HT-29 (cell line): ENCODE measurements at places on chromosomes 16 and 17. TPM values are rescaled to one million over a fixed set of nuclear protein-coding genes. Genes with fewer than 3 reads are reported as not detected.

DNA sequence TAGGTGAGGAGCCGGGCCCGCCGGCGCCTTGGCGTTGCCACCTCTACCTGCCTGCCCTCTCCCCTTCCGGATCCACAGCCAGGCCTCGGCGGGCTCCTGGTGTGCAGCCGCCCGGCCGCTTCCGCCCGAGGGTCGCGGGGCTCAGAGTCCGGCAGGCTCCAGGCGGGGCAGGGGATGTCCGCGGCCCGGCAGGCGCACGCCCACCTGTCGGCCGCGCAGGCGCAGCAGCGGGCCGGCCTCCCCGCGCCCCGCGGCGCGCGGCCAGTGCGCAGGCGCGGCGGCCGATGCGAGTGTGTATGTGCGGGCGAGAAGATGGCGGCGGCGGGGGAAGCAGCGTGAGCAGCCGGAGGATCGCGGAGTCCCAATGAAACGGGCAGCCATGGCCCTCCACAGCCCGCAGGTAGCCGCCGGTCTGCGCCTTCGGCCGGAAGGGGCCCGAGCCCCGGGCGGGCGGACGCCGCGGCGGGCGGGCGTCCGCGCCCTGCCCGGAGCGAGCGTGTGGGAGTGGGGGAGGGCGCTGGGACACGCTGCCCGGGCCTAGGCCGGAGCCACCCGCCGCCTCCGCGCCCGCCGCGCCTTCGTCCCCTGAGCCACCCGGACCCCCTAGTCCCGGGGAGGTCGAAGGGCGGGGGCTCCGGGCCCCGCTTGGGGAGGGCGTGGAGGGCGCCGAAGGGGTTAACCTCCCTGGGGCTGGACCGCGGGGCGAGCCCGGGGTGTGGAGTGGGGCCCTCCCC, at the start of gene USP10:
Gene USP10 (plus strand): TSS at position 289 of the 734 bp plus-strand sequence. CDS start 91 bp downstream, at position 380.
- peak; percentile 75 for DNase-seq

GRCh38 chr16:69223882-69224281, 36.9 kb downstream of the SNTB2 start:
- DNase-seq, result no peak

- DNase-seq, result no peak
These were observed 103.4 kb downstream of the IRF8 start for GRCh38 chr16:86002178-86002900.

- DNase-seq, result peak; percentile 48
These were observed 536.3 kb upstream of the EEF2KMT start for GRCh38 chr16:5633845-5634440.

DNA sequence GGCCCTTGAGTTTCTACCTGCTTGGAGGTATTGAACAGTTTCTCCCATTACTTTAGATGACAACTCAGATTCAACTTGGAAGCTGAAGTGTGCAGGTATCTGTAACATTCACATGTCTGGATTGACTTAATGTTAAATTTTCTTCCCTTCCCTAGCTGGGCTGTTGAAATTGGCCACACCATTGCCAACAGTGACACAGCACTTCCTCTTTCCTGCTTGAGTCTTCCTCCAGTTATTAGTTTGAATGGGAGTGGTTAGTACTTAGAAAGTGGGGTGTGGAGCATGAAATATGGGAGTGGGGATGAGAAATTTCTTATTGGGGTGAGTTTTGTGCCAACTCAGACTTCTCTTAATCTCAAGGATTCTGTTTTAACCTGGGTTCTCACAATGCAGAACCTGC, 454.9 kb downstream of the KCNJ2 start:
- DNase-seq, result no peak

DNA sequence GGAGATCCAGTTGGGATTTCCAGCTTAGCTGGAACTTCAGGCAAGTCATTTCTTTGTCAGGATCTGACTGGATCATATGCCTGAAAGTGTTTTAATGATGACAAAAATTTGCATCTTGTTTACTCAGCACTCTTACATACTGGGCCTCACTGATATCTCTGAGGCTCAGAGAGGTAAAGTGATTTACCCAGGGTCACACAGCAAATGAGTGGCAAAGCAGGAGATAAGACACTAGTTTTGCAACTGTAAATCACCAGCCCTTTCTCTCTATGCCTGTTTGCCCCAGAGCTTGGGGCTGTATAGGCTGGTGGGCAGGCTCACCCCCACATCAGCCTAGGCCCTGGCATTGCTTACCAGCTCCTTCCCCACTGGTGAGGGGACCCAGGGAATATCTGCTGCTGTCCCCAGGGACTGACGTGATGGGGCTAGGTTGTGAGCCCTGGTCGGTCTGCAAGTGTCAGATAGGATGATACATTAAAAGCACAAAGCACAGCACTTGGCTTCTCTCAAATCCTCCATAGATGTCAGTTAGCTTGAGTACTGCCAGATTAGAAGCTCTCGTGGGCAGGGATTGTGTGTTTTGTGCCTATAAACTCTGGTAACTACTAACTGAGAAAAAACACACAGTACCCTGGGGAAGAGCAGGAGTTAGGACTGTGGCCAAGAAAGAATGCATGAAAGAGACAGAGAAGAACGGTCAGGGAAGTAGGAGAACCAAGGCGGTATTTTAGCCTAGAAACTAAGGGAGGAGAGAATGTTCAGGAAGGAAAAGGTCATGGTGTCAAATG, 165.4 kb downstream of the COPRS start:
- no peak for DNase-seq

GRCh38 chr16:87407511-87408112, 15.5 kb downstream of the MAP1LC3B start:
- DNase-seq, result peak; percentile 95

GRCh38 chr16:12188061-12188934, 211.8 kb downstream of the SNX29 start:
- DNase-seq, result no peak

DNA sequence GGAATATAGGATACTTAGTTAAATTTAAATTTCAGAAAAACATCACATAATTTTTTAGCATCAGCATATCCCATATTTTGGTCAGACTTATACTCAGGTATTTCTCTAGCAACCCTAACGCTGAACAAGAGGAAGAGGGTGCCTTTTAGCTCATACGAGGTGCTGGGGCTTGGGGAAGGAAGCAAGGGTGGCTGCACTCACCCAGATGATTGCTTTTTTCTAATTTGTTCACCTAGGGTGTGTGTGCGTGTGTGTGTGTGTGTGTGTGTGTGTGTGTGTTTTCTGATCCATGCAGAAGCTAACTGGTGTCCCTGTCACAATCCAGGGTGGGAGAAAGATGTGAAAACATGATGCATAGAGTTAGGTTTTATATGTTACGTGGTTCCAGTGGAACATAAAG, 81.2 kb downstream of the WNT3 start:
- no peak for DNase-seq

DNA sequence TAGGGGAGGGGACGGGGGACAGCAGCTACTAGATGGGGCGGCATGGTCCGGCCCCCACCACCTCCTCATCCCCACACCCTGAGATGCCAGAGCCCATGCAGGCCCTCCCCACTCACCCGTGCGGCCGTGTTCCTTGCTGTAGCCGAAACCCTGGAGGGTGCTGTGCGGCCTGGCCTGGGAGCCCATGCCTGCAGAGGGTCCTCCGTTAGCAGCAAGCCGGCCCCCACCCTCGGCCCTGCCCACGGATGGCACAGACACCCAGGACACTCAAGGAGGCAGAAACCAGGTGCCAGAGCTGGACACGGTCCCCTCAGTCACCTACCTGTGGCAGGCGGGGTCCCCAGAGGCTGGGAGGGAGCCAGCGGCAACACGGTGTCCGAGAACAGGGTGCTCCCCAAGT, 5.5 kb downstream of the TEPSIN start:
- DNase-seq, result no peak

- peak; percentile 66 for DNase-seq
These were observed 13.7 kb downstream of the SHCBP1 start for GRCh38 chr16:46607529-46607928.

- DNase-seq, result no peak
These were observed 592 bp upstream of the ZNF385C start for GRCh38 chr17:42098730-42099399.

DNA sequence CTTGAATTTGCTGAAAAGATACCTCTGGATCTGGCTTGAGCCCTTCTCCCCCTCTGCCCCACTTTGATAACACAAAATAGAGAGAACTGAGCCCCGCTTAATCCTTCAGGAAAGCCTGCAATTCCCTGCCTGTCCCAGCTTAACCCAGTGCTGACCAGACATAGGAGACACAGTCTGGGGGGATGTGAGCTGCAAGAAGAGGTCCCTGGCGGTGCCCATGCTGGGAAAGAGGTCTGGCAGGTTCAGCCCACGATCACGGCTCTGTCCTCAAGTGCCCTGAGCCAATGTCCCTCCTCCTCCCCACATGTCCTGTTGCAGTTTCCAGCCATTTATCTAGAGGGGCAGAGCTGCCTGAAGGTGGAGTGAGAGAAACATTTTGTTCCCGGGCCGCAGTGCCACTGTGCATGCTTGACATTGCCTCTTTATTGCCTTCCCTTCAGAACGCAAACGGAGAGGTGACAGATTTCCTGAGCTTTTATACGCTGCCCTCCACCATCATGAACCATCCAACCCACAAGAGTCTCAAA, 29.0 kb downstream of the PLCD3 start:
- no peak for DNase-seq

GRCh38 chr17:41653892-41654677, 29.7 kb upstream of the KRT17 start:
- peak; percentile 98 for DNase-seq

DNA sequence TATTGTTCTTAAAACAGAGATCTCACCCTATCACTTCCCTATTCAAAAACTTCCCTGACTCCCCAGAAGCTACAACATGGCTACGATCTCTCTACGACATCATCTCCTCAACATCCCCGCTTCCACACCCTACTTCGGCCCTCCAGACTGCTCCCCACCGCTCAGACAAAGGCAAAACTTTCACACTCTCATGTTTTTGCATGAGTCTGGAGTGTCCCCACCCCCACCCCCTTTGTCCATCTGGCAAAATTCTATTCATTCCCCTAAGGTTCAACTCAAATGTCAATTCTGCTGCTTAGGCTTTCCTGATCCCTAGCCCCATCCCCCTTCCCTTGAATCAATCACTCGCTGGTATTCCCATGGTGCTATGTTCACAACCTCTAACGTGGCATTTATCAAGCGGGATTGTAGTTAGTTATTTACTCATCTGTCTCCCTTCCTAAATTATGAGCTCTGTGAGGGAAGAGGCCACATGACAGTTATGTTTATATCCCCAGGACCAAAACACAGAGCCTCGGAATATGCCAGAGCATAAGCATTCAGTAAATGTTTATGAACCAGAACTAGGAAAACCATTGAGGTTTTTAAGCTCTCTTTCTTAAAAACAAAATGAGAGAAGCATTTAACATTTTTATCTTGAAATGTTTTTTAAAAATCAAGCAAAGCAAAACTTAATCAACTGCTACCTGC, 55.9 kb downstream of the STX8 start:
- no peak for DNase-seq

DNA sequence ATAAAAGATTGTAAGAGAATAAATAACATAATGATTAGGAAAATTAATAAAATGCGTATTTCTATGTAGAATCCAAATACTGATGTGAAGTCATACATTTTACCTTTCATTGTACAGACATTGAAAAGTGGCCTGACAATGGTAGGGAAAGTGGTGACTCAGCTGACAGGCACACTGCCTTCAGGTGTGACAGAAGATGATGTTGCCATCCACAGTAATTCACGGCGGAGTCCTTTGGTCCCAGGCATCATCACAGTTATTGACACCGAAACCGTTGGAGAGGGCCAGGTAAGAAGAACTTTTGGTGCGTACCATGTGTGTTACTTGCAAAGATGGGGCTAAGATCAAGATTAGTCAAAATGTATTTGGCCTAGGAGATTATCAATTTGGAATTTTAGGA, 232.8 kb downstream of the BCAS3 start:
- no peak for DNase-seq

GRCh38 chr16:54375071-54375470, 88.5 kb upstream of the IRX3 start:
- DNase-seq, result no peak

- DNase-seq, result peak; percentile 78
These were observed 123.6 kb upstream of the MED13 start for GRCh38 chr17:62188713-62189112.

- no peak for DNase-seq
These were observed 174.9 kb downstream of the SEC14L1 start for GRCh38 chr17:77315551-77316190.

- no peak for DNase-seq
These were observed 3.0 kb downstream of the KRT27 start for GRCh38 chr17:40779181-40779909.

DNA sequence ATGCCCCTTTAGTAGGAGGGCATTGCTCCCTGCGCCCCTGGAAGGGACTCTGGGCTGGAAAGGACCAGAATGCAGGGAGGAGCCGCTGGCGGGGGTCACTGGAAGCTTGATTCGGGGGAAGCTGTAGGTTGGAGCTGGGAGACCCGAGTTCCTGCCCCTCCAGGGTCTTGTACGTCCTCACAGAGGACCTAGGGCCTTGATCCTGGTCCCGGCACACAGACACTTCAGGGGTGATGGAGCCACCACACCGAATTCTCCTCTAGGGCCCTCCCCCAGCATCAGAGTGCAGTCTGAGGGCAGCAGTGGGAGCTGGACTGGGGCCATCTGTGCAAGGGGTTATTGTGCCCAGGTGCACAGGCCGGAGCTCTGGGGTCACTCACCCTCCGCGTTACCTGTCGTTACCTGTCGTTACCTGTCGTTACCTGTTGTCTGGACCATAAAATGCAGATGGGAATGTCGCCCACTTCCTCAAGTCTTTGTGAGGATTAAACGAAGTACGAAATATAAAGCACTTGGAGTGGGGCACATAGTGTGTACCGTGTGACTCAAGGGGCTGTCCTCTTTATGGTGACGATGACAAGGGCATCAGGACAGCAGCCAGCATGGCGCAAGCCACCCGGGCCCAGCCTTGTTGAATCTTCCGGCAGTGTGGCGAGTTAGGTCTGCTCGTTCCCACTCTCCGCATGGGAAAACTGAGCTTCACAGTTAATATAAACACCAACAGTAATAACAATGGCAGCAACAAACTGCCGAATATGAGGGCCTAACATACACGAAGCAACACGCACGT, 48.6 kb downstream of the CMIP start:
- peak; percentile 29 for DNase-seq

- DNase-seq, result no peak
These were observed 151.1 kb downstream of the ITFG1 start for GRCh38 chr16:47309581-47310312.

GRCh38 chr16:13322336-13322735, 420.9 kb downstream of the SHISA9 start:
- DNase-seq, result no peak

- no peak for DNase-seq
These were observed 2.9 kb downstream of the KRT28 start for GRCh38 chr17:40796846-40797245.

- no peak for DNase-seq
These were observed 26.1 kb upstream of the HOXB13 start for GRCh38 chr17:48754500-48755261.

GRCh38 chr17:6120351-6120750, 50.2 kb downstream of the WSCD1 start:
- no peak for DNase-seq

GAS2L2 gene
- 0.52 and 0.56 TPM in 2 replicates for total RNA-seq

MPP2 gene
- total RNA-seq, result 0.29 and 0.56 TPM in 2 replicates

TMC5 gene
- total RNA-seq, result 24.2 and 24.9 TPM in 2 replicates

KCNH6 gene
- 0.61 TPM in 1 of 2 replicates, not detected in the other for total RNA-seq

ADAMTS18 gene
- total RNA-seq, result not detected in 2 replicates

EFTUD2 gene
- 142 and 143 TPM in 2 replicates for total RNA-seq

SHISA6 gene
- total RNA-seq, result not detected in 2 replicates

TPSG1 gene
- total RNA-seq, result 0.31 TPM in 1 of 2 replicates, not detected in the other

PRSS33 gene
- total RNA-seq, result 0.13 TPM in 1 of 2 replicates, not detected in the other

ALOX12B gene
- total RNA-seq, result 0.97 TPM in 1 of 2 replicates, not detected in the other

GALK1 gene
- total RNA-seq, result 40.8 and 41.8 TPM in 2 replicates

CACNG1 gene
- total RNA-seq, result not detected in 2 replicates

FUS gene
- total RNA-seq, result 34.0 and 36.5 TPM in 2 replicates

EME2 gene
- 75.6 and 84.1 TPM in 2 replicates for total RNA-seq

TAC4 gene
- total RNA-seq, result not detected in 2 replicates
